ENCODE measurements at places on chromosomes 1 and 21.

DNA sequence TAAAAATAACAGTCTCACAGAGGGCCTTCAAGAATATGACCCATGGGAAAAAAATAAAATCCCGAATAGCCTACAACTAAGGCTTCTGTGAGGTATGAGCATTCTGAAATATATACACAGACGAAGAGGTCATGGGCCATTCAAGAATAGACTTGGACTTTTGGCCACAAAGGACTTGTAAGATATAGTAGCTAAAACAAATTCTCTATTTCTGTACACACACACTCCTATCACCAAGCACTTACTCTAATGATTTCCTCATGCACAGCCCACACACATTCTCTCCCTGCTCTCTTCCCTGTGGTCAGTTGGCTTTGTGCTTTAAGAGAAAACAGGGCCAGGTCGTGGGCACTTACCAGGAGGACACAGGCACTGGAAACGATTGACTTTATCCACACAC, 69.7 kb upstream of the ADAM30 start:
- DNase-seq, result peak; percentile 74

DNA sequence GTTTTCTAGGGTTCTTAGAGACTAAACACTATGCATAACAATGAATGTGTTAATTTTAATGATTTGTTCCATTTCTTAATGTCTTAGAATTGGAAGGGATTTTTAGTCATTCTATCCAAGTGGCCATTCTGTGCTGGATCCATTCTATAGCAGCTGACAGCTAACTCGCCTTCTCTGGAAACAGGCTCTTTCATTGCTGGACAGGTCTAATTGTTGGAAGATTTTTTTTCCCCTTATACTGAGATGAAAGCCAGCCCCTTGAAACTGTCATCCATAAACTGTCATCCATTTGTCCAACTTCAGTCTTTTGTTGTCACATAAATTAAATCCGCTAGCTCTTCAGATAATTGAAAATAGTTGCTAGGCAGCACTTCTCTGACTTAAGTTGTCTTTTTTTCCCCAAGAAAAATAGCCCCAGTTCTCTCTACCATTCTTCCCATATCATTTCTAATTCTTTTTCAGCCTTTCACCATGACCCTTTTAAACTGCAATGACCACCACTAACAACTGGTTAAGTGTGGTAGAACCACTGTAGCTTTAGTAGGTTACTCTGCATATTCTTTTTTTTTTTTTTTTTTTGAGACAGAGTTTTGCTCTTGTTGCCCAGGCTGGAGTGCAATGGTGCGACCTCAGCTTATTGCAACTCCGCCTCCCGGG, 19.7 kb downstream of the AK4 start:
- DNase-seq, result no peak

- no peak for DNase-seq
Measured at GRCh38 chr1:213733705-213734104, 254.1 kb upstream of the PROX1 start.

DNA sequence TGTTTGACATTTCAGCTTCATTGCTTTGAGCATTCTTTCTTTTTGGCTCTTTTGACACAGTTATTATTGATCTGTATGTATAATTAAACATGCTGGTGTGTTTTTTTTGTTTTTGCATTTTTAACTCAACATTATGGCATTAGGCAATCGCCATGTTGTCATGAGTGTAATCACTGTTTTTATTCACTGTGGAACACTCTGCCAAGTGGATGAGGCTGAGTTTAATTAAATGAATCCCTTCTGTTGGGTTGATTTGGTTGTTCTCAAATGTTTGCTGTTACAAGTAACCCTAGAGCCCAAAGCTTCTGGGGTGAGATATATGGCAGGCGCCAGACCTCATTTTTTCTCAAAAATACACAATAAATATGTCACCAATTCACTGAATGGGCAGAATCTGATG, 428.1 kb downstream of the MATN1 start:
- no peak for DNase-seq

GRCh38 chr21:42467140-42467983, 28.7 kb downstream of the RSPH1 start:
- DNase-seq, result no peak
